Tongue (tissue), 3 donors: ENCODE measurements at places on chromosomes 5 and 9. TPM values are rescaled to one million over a fixed set of nuclear protein-coding genes. Genes with fewer than 3 reads are reported as not detected.

Gene DCANP1
- total RNA-seq, result 0.21 TPM

Gene IL33
- 21.3 TPM for total RNA-seq

Gene PCDHA9
- total RNA-seq, result 0.10 TPM

Gene FBXL17
- total RNA-seq, result 34.1 TPM

Gene ASB6
- total RNA-seq, result 11.7 TPM
